Forelimb muscle (tissue), 1 donor: ENCODE measurements at places on chromosomes 5 and 9.
A peak's percentile ranks its signal among the peaks of the same experiment; 100 is the strongest.

DNA sequence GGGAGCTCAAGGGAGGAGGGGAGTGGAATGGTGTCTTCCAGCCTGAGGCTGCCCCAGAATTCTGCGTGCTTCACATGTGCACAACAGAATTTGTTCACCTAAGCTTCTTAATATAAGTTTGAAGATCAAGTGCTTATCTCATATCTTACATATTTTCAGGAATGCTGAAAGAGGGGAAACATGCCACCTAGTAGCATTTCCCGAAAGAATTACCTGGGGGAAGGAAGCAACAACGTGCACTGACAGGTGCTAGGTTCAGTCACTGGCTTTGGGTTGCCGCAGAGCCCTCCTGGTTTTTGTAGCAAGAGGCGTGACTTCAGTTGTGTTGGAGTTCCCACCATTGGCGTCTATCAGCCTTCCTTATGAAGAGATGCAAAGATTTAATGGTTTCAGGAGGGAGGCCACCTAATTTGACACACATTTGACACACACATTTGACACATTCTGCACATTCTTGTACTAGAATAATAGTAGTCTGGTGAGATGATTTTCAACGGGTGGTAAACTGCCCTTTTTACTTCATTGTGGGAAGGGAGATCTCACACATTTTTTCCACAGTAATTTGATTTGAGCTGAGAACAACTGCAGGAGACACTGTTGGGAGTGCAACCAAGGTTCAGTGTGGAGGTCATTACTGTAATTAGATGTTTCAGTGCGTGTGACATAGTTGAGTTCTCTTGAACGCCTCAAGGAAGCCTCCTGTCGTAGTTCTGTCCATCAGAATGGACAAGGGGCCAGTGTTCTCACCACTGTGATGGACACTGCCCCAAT is 481.3 kb downstream of the CCDC171 start:
- no peak for DNase-seq

DNA sequence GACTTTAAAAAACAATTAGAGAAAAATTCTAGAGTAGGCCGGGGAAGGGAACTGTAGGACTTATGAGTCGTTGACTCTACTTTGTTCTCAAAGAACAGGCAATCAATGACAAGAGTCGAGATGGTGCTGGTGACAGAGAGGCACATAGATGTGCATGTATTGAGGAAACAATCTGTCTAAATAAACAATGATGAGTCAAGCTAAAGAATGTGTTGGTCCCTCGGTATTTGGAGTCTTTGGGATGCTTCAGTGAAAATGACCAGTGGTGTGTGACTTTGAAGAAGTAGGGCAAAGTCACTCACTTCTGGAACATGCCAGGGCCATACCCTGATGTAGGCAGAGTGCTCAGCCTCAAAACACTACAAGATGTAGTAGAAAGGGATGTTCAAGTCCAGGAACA is 288.1 kb upstream of the PANK3 start:
- DNase-seq, result no peak

DNA sequence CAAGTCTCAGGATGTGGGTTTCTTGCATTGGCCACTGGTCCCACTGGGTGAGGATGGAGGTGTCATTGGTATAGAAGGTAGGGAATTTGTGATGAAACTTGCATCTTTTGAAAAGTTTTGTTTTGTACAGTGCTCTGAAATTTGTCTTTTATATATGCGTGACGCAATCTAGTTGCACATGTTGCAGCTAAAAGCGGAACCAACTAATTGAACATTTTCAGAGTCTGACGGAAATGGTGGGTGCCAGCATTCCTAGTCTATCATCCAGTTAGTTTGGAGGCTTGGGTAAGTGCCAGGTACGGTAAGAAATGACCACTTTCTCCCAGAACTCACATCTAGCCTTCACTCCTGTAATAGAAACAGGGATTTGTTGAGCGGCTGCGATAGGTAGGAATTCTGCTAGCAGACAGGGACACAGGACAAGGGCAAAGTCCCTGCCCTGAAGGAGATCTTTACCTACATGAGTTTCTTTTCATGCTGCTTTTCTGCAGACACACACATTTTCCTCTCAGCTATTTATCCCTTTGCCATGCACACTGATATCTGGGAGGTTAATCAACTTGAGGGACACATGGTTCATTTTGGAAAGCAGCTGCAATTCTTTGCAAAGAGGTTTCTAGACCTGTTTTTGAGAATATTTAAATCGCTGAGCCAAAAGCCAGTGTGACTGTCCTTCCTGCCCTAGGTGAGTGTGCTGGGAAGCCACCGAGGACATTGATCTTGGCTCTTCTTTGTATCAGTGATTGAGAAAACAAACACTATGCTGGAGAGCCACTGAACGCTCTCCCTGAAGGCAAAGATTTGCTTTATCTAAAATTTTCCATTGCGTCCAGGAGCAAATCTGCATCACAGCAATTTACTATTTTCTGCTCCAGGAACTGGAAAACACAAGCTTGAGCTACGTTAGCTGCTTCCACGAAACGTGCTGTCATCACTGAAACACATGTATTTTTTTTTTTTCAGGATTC is 89.7 kb downstream of the DAP start:
- DNase-seq, result no peak

DNA sequence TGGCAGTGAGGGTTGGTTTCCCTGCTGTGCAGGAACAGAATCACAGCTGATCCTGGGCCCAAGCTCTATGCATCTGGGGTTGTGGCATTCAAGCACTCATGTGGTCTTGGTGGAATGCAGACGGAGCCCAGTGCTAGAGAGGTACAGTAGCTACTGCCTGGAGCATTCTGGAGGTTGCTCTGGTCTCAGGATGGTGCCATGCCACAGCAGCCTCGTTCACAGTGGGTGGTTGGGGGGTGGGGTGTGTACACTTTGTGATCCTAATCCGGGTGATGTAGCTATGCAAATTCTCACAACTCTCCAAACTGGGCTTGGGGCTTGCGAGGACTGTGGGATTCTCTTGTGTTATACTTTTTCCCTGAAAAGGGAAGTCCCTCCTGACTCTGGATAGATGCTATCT is 45.2 kb downstream of the FGD3 start:
- DNase-seq, result no peak

- DNase-seq, result no peak
These were observed 45.2 kb upstream of the NOTCH1 start for GRCh38 chr9:136590821-136591752.

DNA sequence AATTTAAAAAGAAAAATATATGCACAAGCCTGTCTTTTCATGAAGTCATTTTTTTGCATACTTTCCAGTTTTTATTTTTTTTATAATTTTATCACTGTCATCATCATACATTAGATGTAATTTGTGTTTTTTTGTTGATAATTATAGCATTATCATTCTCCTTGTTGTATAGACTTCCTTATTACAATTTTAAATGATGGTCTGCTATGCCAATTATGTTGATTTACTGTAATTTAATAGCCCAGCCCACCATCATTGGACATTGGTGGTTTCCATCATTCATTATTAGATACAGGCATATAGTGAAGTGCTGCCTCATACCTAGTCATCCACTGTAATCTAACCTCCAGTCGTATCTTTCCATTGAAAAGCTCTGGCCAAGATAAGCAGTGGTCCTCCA is 3.8 kb upstream of the TJP2 start:
- DNase-seq, result no peak

- DNase-seq, result no peak
These were observed 167.0 kb downstream of the CRB2 start for GRCh38 chr9:123523001-123523400.

DNA sequence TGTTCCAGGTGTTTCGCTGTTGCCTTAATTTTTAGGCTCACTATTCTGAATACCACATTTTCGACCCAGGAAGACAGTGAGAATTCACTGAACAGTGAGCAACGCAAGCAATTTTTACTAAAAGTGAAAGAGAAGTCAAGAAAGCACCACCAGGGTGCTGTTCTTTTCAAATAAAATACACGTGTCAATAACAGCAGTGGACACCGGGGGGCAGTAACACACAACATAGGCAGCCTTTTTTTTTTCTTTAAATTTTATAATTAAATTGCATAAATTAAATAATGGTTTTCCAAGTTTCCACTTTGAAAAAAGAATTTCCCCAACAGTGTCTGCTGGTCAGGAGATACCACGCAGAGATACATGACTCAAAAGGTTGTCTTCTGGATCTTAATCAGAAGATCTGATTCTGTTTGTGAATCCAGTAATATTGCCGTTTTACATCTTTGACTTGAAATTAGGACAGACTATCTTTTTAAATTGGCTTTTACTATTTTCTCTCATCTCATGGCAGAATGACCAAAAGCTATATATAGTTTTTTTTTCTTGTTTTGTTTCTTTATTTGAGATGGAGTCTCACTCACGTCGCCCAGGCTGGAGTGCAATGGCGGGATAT is 47.1 kb upstream of the SH3GL2 start:
- peak; percentile 24 for DNase-seq

DNA sequence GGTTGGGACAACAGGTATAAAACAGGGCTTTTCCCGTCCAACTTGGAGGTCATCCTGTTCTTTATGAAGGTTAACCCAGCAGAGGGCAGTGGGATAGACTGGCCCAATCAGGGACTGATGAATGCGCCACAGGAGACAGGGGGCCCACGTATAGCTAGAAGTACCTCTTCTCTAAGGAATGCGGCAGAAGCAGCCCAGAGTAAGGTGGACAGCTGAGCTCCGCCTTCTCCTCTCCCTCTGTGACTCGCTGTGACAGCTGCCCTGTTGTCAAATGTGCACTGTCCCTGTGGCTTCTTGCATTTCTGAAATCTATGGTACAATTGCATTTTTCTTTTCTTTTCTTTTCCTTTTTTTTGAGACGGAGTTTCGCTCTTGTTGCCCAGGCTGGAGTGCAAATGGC is 306.6 kb downstream of the FBXL7 start:
- no peak for DNase-seq

DNA sequence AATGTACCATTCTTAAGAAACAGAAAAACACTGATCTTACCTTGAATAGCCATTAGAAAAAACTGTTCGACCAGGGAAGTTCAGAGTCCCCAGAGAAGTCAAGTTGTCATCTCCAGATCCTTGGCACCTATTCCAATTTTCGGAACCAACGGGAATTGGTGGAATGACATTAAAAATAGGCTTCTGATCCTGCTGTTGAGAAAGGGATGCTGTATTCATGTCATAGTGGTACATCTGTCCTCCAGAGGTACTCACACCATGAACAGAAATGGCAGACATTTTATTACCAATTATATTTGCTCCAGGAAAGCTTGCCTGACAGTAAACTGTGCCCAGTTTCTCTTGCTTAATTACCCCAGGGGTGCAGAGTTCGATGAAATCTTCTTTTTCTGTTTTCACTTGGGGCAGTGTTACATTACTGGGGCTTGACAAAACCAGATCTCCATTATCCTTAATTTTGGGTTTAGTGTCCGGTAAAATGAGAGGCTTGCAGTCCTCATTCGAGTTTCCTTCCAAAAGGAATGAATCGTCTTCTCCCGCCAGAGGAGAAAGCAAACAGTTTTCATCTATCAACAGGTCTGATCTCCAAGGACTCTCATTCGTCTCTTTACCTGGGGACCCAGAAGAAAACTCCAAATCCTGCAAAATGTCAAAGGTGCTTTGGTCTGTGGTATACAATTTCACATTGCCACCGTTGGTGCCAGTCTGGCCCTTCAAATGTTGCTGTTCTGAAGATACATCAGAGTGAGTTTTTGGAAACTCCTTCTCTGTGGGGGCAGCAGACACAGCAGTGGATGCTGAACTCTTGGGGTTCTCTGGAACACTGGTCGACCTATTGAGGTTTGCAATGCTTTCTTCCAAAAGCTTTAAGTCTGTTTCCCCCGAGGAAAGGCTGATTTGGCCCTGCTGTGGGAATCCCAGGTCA is 3.6 kb downstream of the NR3C1 start:
- no peak for DNase-seq

DNA sequence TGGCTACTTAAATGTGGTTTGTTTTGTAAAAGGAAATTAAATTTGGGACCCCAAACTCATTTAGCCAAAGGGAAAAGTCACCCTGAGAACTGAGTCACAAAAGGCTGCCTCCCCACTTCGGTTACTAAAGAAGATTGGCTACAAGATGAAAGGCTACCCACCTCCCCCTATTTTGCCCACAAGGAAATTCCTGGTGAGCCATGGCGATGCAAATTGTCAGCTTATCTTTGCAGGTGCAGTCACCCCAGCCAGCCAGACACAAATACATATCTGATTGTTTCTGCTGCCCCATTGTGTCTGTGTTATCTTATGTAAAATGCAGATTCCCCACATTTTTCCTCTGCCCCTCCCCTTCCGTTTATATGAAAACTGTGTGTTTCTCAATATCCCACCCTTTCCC is 8.9 kb downstream of the PAEP start:
- DNase-seq, result no peak

- DNase-seq, result no peak
These were observed 16.1 kb downstream of the ZFR start for GRCh38 chr5:32428426-32428825.

DNA sequence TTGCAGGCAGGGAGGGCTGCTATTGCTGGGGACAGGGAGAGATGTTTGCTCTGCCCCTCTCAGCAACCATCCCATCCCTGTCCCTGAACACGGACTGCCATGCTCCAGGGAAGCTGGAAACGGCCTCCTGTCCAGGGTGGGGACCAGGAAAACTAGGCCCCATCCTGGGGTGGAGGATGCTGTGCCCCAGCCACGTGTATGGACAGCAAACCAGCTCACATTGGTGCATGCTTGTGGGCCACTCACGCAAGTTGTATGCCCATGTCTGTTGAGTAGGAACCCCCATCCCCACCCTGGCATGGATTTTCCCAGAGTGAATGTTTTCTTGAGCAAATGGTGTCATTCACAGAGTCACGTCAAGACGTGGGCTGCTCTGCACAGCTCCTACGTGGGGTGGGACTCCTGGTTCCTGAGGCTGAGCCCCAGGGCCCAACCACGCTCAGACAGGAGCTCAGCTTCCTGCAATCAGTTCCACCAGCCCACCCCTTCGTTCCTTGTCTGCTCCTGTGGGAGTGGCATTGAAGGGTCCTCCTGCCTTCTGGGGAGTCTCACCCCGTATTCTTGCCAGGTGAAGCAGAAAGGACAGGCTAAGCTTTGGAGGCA is 4.6 kb downstream of the UNC5A start:
- DNase-seq, result no peak

GRCh38 chr5:32278406-32278805 is 34.3 kb downstream of the MTMR12 start:
- no peak for DNase-seq

- DNase-seq, result no peak
These were observed 193.8 kb downstream of the SMARCA2 start for GRCh38 chr9:2208991-2209390.

DNA sequence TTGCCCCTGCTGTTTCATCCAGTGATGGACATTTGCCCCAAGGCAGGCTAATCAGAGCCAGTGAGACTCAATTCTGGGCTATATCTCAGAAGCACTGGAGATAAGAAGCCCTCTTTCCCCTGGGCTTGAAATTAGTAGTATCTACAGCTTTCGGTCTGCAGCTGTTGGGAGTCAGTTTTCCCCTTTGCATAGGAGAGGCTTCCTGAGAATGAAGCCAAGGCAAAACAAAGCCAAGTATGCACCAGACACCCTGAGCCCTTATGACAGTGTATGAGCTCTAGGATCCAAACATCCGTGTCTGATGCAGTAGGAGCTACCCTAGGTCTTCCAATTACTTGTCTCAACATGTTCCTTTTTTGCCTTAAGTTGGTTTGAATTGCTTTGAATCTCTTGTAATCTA is 79.2 kb upstream of the PANK3 start:
- no peak for DNase-seq

- no peak for DNase-seq
These were observed 18.1 kb downstream of the FGF1 start for GRCh38 chr5:142667831-142668230.

- DNase-seq, result no peak
These were observed 39.3 kb upstream of the PTGS1 start for GRCh38 chr9:122331523-122331927.
